ENCODE measurements at places on chromosomes 13 and 19.
A peak's percentile ranks its signal among the peaks of the same experiment; 100 is the strongest.

DNA sequence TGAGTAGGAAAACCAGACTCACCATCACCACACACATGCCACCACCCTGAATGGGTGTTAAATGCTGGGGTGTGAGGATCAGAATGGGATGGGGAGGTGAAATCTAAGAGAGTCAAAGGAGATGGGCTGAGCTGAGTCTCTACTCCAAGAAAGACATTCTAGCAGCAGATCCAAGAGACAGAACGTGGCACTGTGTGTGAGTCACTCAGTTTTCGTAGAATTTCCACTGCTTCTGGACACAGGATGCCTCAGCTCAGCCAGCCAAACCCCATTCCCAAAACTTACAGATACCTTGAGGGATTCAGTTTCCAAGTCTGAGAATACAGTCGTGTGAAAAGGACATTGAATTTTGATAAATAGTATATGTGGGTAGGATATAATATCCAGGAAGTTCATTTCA, 7.3 kb upstream of the CYP2A7 start:
- no peak for DNase-seq

GRCh38 chr19:28864577-28865042, 348.3 kb downstream of the UQCRFS1 start:
- DNase-seq = no peak

GRCh38 chr13:22589880-22590279, 590.9 kb upstream of the SGCG start:
- DNase-seq = no peak

DNA sequence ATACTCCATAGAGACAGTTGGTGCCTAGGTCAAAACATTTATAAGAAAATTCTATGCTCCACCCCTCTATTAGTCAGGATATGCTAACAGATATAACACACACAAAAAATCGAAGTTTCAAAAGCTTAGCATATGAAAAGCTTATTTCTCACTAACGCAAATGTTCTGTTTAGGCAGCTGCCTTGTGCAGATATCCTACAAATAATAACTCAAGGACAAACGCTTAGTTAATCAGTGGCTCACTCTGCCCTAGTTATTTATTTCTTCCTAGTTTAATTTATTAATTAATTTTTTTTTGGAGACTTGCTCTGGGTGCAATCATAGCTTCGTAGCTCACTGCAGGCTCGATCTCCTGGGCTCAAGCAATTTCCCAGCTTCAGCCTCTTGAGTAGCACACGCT, 259.7 kb upstream of the GPC6 start:
- no peak for DNase-seq

DNA sequence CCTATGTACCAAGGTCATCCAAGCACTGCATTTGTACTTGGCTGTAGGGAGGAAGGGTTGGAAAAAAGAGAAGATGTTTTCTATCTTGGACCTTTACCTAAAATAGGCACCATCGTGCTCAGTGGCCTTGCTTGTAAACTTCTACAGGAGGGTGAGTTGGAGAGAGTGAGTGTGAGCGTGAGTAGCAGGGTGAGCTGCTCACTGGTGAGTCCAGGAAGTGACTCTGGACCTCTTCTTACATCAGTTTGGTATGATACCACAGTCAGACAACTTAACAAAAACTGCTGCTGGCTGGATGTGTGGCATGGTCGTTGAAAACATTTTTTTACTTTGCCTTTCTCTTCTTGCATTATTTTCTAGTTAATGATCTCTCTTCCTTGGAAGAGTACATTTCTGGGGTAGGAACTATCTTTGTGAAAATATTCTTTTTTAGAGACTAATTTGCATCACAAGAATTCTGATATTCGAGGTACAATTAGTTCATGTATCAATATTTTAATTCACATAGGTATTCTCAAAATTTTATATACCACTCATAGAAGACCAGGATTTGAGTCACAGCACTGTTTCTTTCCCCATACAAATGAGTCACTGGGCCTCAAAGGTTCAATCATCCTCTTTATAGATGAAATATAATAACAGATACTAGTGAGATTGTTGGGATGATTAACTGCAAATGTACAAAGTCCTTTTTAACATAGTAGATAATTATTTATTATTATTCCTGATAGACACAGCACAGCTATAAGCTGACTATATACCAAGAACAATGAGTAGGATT, 651 bp downstream of the SERPINE3 start:
- no peak for DNase-seq

- DNase-seq = no peak
Observed at GRCh38 chr13:113059891-113060290, 45.7 kb upstream of the F7 start.

GRCh38 chr13:57799624-57800023, 168.1 kb downstream of the PCDH17 start:
- DNase-seq = no peak

- DNase-seq = no peak
Observed at GRCh38 chr19:18856385-18857126, 24.8 kb downstream of the UPF1 start.

- DNase-seq = no peak
Observed at GRCh38 chr13:44191504-44192171, 182.0 kb upstream of the SERP2 start.

GRCh38 chr19:51690454-51691073, 2.6 kb upstream of the SPACA6 start:
- peak; percentile 74 for DNase-seq

All from GM10248 (cell line).